BJ (cell line): ENCODE measurements at places on chromosomes 5 and 9.

- no peak for DNase-seq
Observed at GRCh38 chr5:114360816-114361723, 800 bp upstream of the KCNN2 start.

GRCh38 chr5:132469380-132470009 is 21.1 kb downstream of the IRF1 start:
- no peak for DNase-seq

DNA sequence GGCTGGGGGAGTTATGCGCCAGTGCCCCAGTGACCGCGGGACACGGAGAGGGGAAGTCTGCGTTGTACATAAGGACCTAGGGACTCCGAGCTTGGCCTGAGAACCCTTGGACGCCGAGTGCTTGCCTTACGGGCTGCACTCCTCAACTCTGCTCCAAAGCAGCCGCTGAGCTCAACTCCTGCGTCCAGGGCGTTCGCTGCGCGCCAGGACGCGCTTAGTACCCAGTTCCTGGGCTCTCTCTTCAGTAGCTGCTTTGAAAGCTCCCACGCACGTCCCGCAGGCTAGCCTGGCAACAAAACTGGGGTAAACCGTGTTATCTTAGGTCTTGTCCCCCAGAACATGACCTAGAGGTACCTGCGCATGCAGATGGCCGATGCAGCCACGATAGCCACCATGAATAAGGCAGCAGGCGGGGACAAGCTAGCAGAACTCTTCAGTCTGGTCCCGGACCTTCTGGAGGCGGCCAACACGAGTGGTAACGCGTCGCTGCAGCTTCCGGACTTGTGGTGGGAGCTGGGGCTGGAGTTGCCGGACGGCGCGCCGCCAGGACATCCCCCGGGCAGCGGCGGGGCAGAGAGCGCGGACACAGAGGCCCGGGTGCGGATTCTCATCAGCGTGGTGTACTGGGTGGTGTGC is at the start of gene RXFP3:
Gene RXFP3, plus strand, starts transcription at position 6 of the 636 bp plus-strand sequence. Its CDS starts 355 bp downstream, at position 361.
- no peak for DNase-seq

DNA sequence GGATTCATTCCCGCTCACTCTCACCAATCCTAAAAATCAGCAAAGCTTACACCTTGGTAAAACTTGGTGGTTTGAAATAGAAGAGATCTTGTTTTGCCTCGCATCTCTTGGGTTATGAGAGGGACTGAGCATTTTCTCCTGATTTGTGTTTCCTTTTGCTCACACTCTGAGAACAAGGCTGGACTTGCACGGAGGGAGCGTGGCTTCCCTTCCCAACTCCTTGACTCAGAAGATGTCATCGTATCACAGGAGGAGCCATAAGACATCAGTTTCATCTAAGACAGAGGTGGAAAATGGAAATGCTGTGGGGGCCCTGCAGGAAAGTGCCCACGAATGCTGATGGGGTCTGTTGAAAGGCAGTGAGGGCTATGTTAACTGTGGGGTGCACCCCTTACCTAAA is 37.4 kb downstream of the CTSL start:
- DNase-seq, result no peak

DNA sequence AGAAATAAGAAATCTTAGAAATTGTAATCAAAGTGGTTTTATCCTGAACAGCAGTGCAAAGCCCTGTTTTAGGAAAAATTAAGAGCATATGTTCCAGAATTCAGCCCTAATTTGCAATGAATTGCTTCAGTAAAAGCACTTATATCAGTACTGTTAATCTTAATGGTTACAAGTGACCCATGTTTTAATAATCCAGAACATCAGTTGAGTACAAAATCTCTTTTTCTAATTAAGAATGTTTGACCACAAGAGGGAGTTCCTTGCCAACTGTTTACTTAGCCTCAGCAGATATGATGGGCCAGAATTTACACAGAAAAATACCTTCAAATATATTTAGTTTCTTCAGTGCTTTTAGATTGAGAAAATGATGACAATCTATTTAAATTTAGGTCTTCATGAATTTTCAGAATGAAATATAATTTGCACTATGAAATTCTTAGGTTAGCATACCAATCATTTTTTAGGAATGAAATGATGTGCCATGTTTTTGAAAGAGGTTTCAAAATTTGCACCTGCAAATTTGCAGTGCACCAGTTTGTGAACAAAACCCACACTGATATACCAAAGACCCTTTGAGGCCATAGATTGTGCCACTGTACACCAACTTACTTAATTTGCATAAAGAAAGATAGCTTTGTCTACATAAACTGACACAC is 926.3 kb upstream of the ARRDC3 start:
- peak; percentile 42 for DNase-seq
